Effector memory CD8-positive, alpha-beta T cell (primary cell): ENCODE measurements at places on chromosomes 13 and 19.

DNA sequence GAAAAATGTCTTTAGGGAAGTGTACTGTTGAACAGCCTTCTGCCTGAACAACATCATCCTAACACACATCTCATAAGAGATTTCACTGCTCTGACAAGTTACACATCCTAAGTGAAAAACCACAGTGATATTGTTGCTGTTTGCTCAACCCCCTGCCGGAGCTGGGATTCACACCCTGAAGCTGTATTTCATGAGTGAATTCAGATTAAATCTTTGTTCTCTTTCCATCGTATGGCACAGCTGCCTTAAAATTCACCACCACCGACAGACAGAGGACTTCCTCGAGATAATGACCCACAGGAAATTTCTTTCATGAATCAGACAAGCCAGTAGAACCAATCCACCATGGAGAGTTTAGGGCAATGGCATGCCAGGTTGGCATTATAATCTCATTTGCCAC lies 280.8 kb downstream of the DCT start:
- no peak overlapping the region for H3K4me3 ChIP-seq
- no peaks in the 10 kb centered on the region for H3K27me3 ChIP-seq
- DNase-seq: no peak

GRCh38 chr19:6425732-6426620 lies 1.4 kb upstream of the KHSRP start:
- no peak for DNase-seq
- peaks cover 19% of the 10 kb centered on the region for H3K36me3 ChIP-seq

- H3K27me3 ChIP-seq: peaks cover 30% of the 10 kb centered on the region
- peaks cover 2% of the 10 kb centered on the region for H3K4me1 ChIP-seq
- H3K36me3 ChIP-seq: no peaks in the 10 kb centered on the region
- no peak for DNase-seq
- no peak overlapping the region for H3K4me3 ChIP-seq
These were observed 297.8 kb downstream of the SHISA2 start for GRCh38 chr13:25753976-25754375.

GRCh38 chr13:112904436-112904960 lies 64.5 kb upstream of the MCF2L start:
- no peak overlapping the region for H3K27ac ChIP-seq
- H3K4me1 ChIP-seq: no peaks in the 10 kb centered on the region
- DNase-seq: no peak
- peaks cover 36% of the 10 kb centered on the region for H3K27me3 ChIP-seq
- no peaks in the 10 kb centered on the region for H3K36me3 ChIP-seq

DNA sequence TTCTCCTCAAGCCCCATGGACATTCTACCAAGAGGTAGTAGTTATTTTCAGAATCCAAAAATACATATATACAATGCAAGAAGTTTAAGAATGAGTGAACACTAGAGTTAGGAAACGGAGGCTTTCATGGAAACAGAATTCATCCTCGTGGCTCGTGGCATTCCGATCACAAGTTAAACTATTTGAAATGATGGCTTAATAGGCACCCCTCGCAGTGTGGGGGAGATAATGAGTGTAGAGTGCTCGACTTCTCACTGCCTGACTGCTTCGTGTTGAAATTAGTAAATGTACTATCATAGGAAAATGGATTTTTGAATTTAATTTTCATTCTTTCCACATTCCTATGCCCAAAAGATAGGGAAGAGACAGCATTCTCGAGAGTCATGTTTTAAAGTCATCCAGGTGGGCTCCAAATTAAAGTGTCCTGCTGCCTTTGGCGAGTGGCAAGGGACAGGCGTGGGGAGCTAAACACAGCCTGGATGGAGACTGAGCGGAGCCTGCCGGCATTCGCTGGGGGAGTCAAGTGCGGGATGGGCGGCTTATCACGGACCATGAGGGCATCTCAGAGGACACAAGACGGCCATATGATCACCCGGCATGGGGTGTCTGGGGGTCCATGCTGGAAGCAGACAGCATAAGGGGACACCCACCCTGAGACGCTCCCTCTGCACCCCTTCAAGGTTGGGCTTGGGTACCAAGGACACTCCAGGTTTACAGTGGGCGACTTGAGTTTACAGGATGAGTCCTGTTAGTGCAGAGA lies 165.2 kb downstream of the TEX29 start:
- no peaks in the 10 kb centered on the region for H3K27me3 ChIP-seq
- H3K27ac ChIP-seq: no peak overlapping the region
- H3K4me3 ChIP-seq: no peak overlapping the region
- no peaks in the 10 kb centered on the region for H3K4me1 ChIP-seq
- no peaks in the 10 kb centered on the region for H3K36me3 ChIP-seq

DNA sequence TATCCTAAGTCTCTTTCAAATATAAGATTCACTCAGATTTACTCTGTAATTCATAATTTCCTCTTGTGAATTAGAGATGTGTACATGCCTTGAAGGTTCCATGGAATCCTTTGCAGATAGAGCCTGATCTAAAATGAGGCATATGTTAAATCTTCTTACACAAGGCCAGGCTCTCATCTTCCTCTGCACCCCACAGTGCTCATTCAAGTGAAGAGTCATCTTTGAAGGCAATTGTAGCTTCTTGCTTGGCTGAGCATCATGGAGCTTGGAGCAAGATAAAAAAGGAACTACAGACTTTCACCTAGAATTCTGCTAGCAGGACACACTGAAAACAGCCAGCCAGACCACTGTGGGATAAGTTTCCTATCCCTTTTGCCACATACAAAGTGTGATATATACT lies 566.4 kb downstream of the PCDH9 start:
- H3K27ac ChIP-seq: no peak overlapping the region
- no peaks in the 10 kb centered on the region for H3K4me1 ChIP-seq
- no peak overlapping the region for H3K4me3 ChIP-seq
- H3K27me3 ChIP-seq: no peaks in the 10 kb centered on the region
- DNase-seq: no peak
- no peaks in the 10 kb centered on the region for H3K36me3 ChIP-seq

DNA sequence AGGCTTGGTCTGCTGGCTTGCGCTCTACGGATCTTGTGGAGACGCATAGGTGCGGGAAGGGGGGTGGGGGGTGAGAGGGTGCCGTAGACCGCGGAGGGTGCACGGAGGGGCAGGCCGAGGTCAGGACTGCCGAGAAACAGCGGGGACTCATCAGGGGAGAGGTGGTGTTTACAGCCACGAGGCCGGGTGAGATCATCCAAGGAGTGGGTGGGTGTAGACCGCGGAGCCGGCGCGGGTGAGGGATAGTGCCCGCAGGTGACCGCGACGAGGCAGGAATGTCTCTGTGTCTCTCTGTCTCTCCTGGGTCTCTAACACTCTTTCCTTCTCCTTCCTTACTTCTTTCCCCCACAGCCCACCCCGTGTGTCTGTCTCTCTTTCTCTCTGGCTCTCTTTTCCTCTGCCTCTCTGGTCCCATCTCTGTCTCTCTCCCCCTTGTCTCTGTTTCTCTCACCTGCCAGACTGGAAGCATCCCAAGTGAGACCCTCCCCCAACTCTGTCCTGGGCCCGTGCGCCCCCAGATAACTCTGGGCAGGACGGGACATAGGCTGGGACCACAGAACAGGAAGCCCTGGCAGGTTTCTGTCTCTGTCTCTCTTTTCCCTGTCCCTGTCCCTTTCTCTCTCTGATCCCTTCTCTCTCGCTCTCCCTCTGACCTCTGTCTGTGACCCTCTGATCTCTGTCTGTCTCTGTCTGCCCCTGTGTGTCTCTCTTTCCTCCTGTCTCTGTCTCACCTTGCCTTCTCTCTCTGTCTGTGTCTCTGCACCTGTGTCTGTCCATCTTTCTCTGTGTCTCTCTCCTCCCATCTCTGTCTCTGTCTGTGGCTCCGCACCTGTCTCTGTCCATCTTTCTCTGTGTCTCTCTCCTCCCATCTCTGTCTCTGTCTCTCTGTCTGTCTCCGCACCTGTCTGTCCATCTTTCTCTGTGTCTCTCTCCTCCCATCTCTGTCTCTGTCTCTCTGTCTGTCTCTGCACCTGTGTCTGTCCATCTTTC lies 1.8 kb upstream of the KLK4 start:
- DNase-seq: no peak
- H3K27ac ChIP-seq: no peak overlapping the region
- H3K27me3 ChIP-seq: peaks cover 9% of the 10 kb centered on the region
- no peaks in the 10 kb centered on the region for H3K36me3 ChIP-seq

GRCh38 chr13:37587236-37587635 lies 11.3 kb downstream of the POSTN start:
- H3K27ac ChIP-seq: no peak overlapping the region
- H3K27me3 ChIP-seq: no peaks in the 10 kb centered on the region
- no peak overlapping the region for H3K4me3 ChIP-seq
- H3K36me3 ChIP-seq: no peaks in the 10 kb centered on the region
- no peak for DNase-seq

- no peak for DNase-seq
- peak overlapping the region; percentile 95 for H3K4me3 ChIP-seq
- H3K27me3 ChIP-seq: no peaks in the 10 kb centered on the region
- peak overlapping the region; percentile 95 for H3K27ac ChIP-seq
- peaks cover 26% of the 10 kb centered on the region for H3K36me3 ChIP-seq
These were observed 519 bp downstream of the ZNF551 start for GRCh38 chr19:57682226-57682766.

DNA sequence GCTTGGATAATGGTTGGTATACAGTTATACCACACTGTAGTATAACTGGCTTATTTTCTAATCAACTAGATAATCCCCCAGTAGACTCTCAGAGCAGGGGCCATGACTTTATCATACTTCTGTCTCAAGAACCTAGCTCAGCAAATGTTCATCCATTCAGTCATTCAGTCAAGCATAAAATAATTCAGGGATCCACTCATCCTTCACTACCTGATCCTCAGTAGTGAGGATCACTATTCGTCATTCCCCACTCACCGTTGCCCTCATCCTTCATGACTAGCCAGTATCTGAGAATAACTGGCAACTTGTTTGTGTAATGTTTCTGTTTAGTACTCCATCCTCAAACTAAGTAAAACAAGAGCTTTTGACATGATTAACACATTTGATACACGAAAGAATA lies 77.6 kb downstream of the TSC22D1 start:
- H3K4me1 ChIP-seq: peaks cover 2% of the 10 kb centered on the region
- H3K27ac ChIP-seq: no peak overlapping the region
- DNase-seq: no peak
- no peak overlapping the region for H3K4me3 ChIP-seq
- H3K27me3 ChIP-seq: no peaks in the 10 kb centered on the region

GRCh38 chr13:83895994-83896580 lies 13.8 kb upstream of the SLITRK1 start:
- DNase-seq: no peak
- H3K27me3 ChIP-seq: no peaks in the 10 kb centered on the region
- H3K36me3 ChIP-seq: no peaks in the 10 kb centered on the region
- H3K4me3 ChIP-seq: no peak overlapping the region
- H3K4me1 ChIP-seq: no peaks in the 10 kb centered on the region

- no peak overlapping the region for H3K4me3 ChIP-seq
- DNase-seq: no peak
- no peaks in the 10 kb centered on the region for H3K4me1 ChIP-seq
- no peaks in the 10 kb centered on the region for H3K27me3 ChIP-seq
- no peak overlapping the region for H3K27ac ChIP-seq
- H3K36me3 ChIP-seq: no peaks in the 10 kb centered on the region
These were observed 102.7 kb downstream of the DCLK1 start for GRCh38 chr13:36028359-36029025.

DNA sequence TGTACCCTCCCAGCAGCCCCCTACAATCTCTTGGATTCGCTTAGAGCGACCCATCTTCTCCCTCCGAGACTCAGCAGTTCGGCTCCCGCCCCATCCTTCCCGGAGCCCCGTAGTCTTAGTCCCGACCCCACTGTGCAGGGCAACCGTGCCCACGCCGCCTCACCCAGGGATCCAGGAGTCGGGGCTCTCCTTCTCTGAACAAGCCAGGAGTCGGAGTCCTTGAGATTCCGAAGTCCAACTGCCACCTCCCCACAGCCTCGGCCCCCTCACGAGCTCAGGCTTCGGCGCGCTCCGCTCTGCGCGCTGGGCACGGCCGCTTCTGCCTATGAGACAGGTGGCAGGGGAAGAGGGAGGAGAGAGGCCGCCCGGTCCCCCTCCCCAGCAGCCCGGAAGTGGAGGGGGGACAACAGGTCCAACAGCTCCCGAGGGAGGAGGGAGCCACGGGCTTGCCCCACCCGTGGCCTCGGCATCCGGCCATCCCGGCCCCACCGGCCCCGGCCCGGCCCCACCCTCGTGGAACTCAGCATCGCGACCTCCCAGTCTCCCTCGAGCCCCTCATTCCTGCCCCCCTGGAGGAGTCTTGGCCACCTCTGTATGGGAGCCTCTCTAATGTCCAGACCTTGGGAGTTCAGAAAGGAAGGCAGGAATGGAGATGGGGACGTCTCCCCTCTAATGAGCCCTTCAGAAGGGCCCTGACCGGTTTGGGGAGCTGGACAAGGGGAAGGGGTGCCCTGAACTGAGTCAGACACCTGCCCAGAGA lies at the start of gene PHLDB3:
Gene PHLDB3, minus strand, starts transcription at position 321 of the 760 bp plus-strand sequence. CDS start 628 bp downstream, outside the sequence.
- H3K27me3 ChIP-seq: no peaks in the 10 kb centered on the region
- peak within 1 kb of the TSS; percentile 96 for H3K4me3 ChIP-seq
- peaks cover 20% of the 10 kb centered on the region for H3K36me3 ChIP-seq
- H3K4me1 ChIP-seq: peaks cover 18% of the 10 kb centered on the region
- H3K27ac ChIP-seq: peak within 1 kb of the TSS; percentile 97

GRCh38 chr19:43667876-43668405 lies 2.0 kb downstream of the PLAUR start:
- H3K4me3 ChIP-seq: peak overlapping the region; percentile 85
- H3K27me3 ChIP-seq: no peaks in the 10 kb centered on the region
- H3K4me1 ChIP-seq: peaks cover 34% of the 10 kb centered on the region
- H3K27ac ChIP-seq: peak overlapping the region; percentile 71

GRCh38 chr19:38298821-38299680 lies 5.0 kb upstream of the C19orf33 start:
- H3K27ac ChIP-seq: no peak overlapping the region
- H3K27me3 ChIP-seq: no peaks in the 10 kb centered on the region
- DNase-seq: no peak
- H3K4me3 ChIP-seq: no peak overlapping the region
- H3K4me1 ChIP-seq: no peaks in the 10 kb centered on the region

- DNase-seq: no peak
- no peaks in the 10 kb centered on the region for H3K4me1 ChIP-seq
- no peaks in the 10 kb centered on the region for H3K36me3 ChIP-seq
- peaks cover 27% of the 10 kb centered on the region for H3K27me3 ChIP-seq
These were observed 103.8 kb upstream of the SPATA13 start for GRCh38 chr13:24056616-24057137.

DNA sequence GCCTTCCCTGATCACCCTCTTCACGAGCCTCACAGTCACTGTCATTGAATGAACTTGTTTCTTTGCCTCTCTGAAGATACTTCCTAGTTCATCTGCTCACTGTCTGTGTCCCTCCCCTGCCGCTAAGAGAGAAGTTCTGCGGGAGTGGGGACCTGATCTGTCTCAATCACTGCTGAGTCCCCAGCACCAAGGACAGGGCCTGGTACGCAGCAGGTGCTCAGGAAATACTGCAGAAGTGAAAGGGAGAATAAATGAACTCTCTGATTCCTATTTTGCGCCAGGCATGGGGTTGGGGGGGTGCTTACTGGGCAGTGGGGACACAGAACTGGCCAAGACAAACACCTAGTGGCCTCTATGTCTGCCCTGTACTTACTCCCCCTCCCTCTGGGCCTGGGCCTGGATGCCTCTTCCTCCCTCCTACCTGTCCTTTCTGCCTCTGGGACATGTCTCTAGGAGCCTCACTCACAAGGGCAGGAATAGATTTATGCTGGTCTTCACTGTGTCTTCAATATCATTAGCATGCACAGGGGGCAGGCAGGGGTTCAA lies 17.5 kb downstream of the FCGBP start:
- DNase-seq: no peak
- peaks cover 3% of the 10 kb centered on the region for H3K36me3 ChIP-seq
- no peaks in the 10 kb centered on the region for H3K27me3 ChIP-seq
- no peak overlapping the region for H3K4me3 ChIP-seq

- peaks cover 26% of the 10 kb centered on the region for H3K4me1 ChIP-seq
- peaks cover 6% of the 10 kb centered on the region for H3K36me3 ChIP-seq
- no peaks in the 10 kb centered on the region for H3K27me3 ChIP-seq
- no peak overlapping the region for H3K4me3 ChIP-seq
These were observed 83.0 kb upstream of the TM9SF2 start for GRCh38 chr13:99418103-99418842.

- H3K4me1 ChIP-seq: peaks cover 3% of the 10 kb centered on the region
- H3K36me3 ChIP-seq: peaks cover 19% of the 10 kb centered on the region
- no peak overlapping the region for H3K4me3 ChIP-seq
- H3K27me3 ChIP-seq: no peaks in the 10 kb centered on the region
These were observed 95.2 kb downstream of the TDRD3 start for GRCh38 chr13:60492187-60492586.
